NCI-H510A (cell line): ENCODE measurements at places on chromosomes 3 and 15.

- no peak for DNase-seq
Observed at GRCh38 chr3:143124601-143125520, 5.3 kb downstream of the CHST2 start.

DNA sequence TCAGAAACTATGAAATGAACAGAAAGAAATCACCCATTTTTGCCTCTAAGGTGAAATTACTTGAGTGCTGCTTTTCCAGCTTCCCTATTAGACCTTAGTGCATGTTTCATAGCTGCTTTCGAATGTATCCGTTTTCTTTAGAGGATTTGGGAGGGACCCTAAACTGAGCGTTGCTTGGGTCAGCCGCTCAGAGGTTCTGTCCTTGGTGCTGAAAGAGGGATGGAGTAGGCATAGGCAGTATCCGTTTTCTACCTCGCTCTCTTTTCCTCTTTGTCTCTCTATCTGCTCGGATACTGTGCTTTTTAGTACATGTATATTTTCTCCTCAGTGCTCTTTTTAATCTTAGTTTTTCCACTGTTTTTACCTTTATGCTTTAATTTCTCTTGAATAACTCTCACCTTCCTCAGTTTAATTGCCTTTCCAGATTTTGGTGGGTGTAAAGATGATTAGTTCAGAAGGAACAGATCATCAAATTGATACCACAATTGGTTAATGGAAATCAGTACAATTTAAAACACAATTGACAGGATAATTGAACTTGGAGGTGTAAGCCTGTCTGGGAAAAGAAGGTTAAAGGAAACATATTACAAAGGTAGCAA is at the start of gene DRD3:
TSS of gene DRD3 (minus strand) at position 283 of the 599 bp plus-strand sequence. CDS start 7,060 bp downstream, outside the sequence.
- no peak for DNase-seq

GRCh38 chr3:173761161-173761560 is 363.6 kb downstream of the NLGN1 start:
- DNase-seq = no peak

DNA sequence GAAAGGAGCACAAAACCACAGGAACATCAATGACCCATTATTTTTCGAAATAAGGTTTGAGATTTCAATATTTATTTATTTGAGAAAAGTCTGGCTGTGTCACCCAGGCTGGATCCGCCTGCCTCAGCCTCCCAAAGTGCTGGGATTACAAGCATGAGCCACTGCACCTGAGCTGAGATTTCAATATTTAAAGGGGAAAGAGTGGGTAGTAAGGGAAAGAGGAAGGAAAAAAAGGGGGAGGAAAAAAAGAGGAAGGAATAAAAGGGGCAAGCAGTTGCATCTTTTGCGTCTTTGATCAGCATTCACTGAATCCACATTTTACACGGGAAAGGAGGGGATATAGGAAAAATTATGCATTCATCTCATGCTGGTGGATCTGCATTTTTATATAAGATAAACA is 47.4 kb downstream of the ERICH6 start:
- DNase-seq = no peak

DNA sequence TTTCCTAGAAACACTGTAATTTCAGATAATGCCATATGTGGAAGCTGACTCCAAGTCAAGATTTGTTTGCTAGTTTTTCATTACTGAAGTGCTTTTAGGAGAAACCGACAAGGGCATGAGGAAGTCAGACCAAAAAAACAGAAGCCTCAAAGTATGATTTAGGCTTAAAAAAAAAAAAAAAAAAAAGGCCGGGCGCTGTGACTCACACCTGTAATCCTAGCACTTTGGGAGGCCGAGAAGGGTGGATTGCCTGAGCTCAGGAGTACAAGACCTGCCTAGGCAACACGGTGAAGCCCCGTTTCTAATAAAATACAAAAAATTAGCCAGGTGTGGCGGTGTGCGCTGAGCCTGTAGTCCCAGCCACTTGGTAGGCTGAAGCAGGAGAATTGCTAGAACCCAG is 11.6 kb downstream of the RPL15 start:
- DNase-seq = no peak

DNA sequence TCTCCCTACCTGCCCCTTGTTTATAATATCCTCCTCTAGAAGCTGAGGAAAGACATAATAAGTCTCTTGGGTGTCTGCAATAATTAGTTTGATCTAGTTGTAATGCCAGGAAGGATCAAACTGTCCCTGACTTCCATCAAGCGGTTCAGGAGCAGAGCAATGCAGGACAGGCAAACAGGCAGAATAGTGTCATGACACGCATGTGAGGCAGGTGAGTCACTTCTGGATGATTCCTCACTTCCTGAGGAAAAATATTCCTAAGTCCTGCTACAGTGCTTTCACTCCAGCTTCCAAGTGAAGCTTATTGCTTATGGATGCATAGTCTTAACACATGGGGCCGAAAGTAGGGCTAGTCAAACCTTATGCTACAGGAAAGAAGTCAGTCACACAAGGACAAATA is 85.8 kb downstream of the GREM1 start:
- no peak for DNase-seq

DNA sequence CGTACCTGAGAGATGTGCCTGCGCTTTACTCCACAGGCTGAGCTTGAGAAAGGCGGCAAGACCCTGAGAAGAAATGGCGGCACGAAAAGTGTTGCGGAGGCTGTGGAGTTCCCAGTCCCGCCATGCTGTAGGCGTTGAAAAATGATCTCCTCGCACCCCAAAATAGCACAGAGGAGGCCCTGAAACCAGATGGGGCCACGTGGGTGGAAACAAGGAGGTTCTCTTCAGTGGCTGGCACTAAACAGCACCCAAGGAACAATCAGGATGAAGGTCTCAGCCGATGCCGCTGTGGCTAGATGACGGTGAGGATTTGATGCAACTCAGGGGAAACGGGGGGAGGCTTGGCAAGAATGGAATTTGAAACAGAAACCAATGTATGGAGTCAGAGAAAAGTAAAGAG is 57.3 kb downstream of the TMEM212 start:
- DNase-seq = no peak

DNA sequence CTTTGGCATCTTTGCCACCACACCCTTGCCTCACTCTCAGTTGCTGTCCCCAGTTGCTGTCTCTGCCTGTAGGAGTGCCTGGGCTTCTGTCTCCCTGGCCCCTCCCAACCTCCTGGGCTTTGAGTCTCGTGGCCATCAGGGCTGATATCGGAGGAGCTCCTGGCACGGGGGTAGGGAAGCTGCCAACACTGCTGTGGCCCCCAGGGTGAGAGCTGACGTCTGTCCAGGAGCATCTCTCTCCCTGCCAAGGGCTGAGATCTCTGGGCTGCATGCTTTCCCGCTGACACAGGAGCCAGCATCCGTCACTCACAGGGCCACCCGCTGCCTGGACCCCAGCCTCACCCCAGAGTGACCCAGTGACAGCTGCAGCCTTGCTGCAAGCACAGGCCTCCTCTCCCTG is 47.4 kb downstream of the EXOG start:
- DNase-seq = no peak

DNA sequence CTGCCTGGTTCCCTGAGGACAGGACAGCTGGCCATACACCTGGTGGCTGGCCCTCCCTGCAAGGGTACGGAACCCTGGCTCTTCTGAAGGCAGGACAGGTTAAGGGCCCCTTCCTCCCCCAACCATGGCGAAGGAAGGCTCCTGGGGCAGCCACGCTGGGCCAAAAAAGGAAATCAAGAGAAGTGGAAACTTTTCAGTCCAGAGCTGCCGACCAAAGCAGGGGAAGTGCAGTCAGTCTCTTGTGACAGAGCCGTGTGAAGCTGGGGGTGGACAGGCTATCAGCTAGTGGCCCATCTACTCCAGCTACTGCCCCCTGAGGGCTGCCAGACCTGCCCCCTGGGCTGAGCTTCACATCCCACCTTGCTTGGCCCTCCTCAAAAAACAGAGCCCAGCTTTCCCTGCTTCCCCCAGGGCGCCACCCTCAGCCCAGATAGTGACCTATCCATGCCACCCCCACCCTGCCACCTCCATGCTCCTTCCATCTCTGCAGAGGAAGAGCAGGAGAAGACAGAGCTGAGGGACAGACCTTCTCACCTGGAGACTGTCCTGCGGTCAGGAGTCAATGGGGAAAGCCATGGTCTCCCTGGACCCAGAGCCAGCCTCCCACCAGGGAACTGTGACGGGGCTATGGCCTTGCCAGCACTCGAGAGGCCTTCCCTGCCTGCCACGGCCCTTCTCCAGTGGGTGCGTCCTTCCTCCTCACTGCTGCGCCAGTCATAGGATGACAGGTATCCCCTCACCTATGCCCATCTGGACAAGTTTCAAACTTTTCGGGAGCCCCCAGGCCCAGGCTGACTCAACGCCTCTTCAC is 4.6 kb downstream of the SEMA7A start:
- DNase-seq = no peak

GRCh38 chr3:140843656-140844055 is 98.0 kb upstream of the SLC25A36 start:
- DNase-seq = no peak

DNA sequence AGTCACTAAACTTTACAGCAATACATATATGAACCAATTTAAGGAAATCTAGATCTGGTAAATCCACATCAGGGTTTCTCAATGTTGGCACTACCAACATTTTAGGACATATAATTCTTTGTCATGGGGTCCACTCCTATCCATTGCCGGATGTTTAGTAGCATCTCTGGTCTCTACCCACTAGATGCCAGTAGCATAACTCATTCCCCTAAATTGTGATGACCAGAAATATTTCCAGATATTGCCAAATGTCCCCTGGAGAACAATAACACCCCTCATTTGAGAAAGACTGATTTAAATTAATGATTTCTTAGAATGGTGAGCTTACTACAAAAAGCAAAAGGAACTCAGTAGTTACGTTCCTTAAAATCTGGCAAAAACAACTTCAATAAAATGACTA is 23.1 kb upstream of the ANKRD28 start:
- DNase-seq = no peak

DNA sequence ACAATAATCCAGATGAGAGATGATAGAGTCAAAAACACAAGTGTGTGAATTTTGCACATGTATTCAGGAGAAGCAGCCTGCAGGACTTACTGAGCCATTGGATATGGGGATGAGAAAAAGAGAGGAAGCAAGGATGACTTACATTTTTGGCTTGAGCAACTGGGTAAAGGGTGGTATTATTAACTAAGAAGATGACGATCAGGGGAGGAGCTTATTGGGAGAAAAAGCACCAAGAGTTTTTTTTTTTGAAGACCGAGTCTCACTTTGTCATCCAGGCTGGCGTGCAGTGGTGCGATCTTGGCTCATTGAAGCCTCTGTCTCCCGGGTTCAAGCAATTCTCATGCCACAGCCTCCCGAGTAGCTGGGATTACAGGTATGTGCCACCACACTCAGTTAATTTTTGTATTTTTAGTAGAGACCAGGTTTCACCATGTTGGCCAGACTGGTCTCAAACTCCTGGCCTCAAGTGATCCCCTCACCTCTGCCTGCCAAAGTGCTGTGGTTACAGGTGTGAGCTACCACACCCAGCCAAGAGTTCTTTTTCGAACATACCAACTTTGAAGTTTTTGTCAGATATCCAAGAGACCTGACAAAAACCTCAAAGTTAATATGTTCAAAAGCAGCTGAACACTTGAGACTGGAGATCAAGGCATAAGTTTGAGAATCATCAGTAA is 14.8 kb upstream of the SH3BP5 start:
- no peak for DNase-seq

- no peak for DNase-seq
Observed at GRCh38 chr3:108412121-108412750, 98.2 kb downstream of the MYH15 start.

DNA sequence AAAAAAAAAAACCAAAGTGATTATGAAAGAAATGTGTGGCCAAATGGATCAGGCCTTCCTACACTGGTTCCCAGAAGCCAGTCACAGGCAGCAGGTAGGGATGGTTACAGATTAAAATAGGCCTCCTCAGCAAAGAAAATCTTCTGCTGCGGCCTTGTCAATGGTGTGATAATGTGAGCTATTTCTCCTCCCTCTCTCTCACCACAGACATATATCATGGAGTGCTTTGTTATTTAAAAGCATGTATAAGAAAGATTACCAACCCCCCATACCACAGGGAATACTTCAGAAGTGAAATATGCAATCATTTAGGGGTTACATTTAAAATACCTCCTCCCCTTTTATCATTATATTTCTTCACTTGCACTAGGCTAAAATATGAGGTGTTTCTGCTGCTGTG is 32.2 kb upstream of the LRTM1 start:
- no peak for DNase-seq

GRCh38 chr3:86547692-86548091 is 443.3 kb downstream of the VGLL3 start:
- DNase-seq = no peak

GRCh38 chr15:25890529-25890928 is 27.4 kb upstream of the ATP10A start:
- no peak for DNase-seq

GRCh38 chr3:128623762-128624176 is 26.8 kb downstream of the RPN1 start:
- DNase-seq = no peak

DNA sequence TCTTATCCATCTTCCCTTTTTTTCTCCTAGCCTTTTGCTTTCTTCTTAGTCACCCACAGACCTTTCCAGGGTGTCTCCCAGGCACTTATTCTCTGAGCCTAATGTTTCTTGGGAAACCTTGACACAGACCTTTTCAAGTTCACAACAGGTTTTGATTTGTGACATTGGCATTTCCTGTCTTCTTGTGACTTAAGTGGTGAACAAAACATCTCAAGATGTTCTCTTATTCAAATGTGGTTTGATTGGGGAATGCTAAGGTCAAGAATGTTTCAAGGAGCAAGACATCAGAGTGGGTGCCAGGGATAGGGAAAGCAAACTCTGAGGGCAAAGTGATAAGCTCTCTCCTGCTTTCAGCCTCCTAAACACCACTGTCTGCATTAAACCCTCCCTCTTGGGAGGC is 68.2 kb upstream of the GSK3B start:
- no peak for DNase-seq

- no peak for DNase-seq
Observed at GRCh38 chr3:94776401-94776915, 713.6 kb downstream of the NSUN3 start.

- DNase-seq = no peak
Observed at GRCh38 chr3:197408177-197408957, 110.0 kb upstream of the DLG1 start.

DNA sequence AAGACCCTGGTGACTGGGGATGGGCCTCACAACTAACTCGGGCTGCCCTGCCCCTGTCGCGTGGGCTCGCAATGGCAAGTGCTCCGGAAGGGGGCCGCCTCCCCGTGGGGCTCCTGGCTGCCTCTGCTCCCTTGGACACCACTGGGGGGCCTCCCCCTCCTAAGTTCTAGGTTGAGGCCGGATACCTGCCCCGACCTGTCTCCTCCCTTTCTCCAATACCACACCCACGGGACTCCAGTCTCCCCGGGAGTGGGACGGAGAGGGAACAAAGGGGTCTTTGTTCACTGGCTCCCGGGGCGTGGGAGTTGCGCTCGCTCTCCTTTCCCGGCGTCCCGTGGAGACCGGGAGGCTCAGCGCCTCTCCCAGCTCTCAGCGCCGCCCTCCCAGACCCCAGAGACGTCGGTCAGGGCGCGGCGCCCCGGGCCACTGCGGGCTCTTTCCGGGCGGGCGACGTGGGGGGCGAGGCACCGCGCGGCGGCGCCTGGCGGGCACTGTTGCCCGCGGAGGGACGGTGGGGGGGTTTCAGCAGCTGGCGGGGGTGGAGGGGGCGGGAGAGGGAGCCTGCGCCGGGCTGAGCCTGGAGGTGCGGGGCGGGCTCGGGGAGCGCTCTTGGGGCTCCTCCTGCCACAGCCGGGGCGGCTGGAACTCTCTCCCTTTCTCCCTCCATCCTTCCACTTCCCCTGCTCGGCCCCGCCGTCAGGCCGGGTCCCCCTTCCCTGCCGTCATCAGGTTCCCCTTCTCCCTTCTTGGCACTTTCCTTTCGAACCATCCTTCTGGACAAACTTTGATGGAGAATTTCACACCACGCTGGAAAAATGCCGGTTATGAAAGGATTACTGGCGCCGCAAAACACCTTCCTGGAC is at the start of gene KCNH8:
TSS of gene KCNH8 (plus strand) at position 606 of the 863 bp plus-strand sequence. CDS start at position 816, 210 bp downstream.
- peak; percentile 10 for DNase-seq
